Lower leg skin (tissue), 4 donors: ENCODE measurements at places on chromosomes 16 and 17. TPM values are rescaled to one million over a fixed set of nuclear protein-coding genes. Genes with fewer than 3 reads are reported as not detected.

GRCh38 chr16:69089091-69089910 lies 16.2 kb upstream of the HAS3 start:
- DNase-seq = no peak

- DNase-seq = no peak
Measured at GRCh38 chr16:28913946-28914724, 10.9 kb downstream of the RABEP2 start.

DNA sequence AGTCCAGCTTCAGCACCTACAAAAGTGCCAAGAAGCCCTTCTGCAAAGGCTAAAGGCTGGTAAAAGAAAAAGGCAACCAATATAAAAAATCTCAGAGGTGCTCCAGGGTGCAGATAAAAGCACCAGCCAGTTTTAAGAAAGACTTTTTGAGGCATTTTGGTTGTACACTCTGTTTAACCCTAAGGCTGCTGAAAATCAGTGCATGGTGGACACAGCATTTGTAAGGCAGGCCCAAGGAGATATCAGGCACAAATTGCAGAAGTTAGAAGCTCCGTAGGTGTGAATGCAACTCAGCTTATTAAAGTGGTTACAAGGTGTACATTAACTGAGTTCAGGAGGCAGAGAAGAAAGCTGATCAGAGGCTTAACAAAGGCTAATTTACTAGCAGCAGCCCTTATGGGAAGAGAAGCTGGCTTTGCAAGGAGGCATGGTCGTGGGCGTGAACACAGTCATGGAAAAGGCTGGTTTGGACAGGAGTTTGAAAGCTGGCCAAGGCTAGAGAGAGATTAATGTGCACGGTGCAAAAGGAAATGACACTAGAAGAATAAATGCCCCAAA lies 21.1 kb downstream of the ACSM1 start:
- no peak for DNase-seq

DNA sequence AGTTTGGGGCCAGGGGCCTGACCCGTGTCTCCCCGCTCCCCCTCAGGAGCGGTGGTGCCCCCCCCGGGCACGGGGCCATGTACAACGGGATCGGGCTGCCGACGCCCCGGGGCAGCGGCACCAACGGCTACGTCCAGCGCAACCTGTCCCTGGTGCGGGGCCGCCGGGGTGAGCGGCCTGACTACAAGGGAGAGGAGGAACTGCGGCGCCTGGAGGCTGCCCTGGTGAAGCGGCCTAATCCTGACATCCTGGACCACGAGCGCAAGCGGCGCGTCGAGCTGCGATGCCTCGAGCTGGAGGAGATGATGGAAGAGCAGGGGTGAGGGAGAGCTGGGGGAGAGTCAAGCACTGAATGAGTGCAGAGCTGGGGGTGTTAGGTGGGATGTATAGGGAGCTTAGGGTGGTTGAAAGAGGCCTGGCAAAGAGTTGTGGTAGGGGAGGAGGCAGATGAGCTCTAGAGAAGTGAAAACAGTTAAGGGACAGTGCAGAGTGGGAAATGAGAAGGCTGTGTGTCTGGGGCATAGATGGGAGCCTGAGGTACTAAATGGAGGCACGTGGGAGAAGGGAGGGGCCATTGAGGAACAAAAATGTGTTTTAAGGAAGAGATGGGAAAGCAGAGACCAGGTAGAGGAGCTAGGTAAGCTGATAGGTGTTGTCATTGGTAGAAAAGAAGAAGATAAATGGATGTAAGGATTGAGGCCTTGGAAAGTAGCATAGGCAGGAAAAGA lies 4.0 kb downstream of the SRRM2 start:
- DNase-seq = no peak

CES1 gene
- total RNA-seq = 4.1 TPM
